Activated CD8-positive, alpha-beta memory T cell treated with anti-CD3 and anti-CD28 coated beads for 1 hour (primary cell): ENCODE measurements at places on chromosomes 16 and 17.
A peak's percentile ranks its signal among the peaks of the same experiment; 100 is the strongest.

GRCh38 chr17:27354051-27354490, 60.2 kb downstream of the WSB1 start:
- no peak for DNase-seq

- DNase-seq = no peak
Measured at GRCh38 chr16:69393898-69394849, 8.4 kb upstream of the TERF2 start.

GRCh38 chr16:47079860-47080259, 63.9 kb downstream of the NETO2 start:
- DNase-seq = no peak

GRCh38 chr16:49342336-49343265, 31.0 kb upstream of the C16orf78 start:
- no peak for DNase-seq

DNA sequence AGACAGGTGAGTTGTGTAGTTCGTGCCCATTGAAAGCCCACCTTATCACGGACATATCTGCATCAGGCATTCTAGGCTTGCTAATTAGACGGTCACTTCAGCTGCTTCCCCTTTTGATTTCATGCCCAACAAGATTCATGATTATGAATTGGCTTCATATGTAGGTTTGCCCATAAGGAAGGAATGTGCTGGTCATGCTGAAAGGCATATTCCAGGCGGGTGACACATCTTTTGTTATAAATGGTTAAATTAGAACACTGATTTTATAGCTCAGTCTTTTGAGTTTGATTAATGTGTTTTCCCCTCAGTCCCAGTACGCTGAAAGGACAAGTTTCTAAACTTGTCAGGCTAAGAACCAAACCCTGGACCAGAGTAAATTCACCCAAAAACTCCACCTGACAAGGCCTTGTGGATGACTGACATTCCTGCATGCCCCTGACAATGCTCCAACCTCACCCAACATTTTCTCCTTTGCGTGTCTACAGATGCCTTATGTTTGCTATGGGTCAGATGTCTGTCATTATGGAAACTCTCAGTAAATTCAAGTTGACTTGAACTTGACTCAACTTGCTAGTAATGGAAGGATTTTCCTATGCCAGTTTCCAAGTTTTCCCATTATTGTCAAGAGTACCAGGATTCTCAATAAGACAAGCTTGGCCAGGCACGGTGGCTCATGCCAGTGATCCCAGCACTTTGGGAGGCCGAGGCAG, 421.9 kb downstream of the PMP22 start:
- DNase-seq = no peak

GRCh38 chr17:74205274-74205673, 1.8 kb downstream of the RPL38 start:
- no peak for DNase-seq

DNA sequence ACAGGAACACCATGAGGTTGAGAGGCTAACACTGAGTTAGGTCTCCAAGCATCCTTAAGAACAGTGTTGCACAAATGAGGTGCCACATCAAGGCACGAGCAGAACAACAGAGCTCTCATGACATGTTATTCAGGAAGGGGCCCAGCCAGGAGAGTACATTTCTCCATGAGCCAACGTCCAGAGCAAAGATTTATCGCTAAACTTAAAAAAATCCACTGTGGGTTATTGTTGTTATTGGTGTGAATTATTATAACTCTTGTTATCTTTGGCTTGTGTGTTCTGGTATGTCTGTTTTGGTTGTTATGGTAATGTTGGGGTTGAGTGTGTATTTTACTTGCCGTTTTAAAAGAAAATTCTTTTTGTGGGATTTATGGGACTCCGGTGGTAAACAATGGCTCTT, 68.9 kb upstream of the MSI2 start:
- no peak for DNase-seq

- DNase-seq = no peak
Measured at GRCh38 chr17:72479113-72479512, 358.3 kb downstream of the SOX9 start.

DNA sequence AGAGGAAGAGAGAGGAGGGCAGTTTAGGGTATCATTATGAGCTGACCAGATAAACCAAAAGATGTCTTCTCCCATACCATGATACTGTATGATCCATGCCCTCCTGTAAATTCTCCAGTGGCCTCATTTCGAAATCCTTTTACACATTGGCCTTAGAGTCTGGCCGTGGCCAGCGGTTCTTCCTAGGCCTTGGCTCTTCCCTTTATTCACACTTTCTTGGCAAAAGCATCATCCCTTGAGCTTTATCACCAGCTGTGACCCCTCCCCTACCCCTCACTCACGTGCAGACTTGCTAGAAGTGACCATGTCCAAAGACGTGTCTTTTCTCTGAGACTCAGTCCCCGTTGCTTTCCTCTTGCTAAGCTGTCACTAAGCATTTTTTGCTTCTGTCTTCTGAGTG, 22.8 kb downstream of the KATNIP start:
- DNase-seq = no peak

- DNase-seq = no peak
Measured at GRCh38 chr17:82783498-82783897, 31.6 kb downstream of the TBCD start.

- no peak for DNase-seq
Measured at GRCh38 chr16:12186774-12187335, 210.3 kb downstream of the SNX29 start.

- DNase-seq = no peak
Measured at GRCh38 chr16:16067127-16067526, 117.7 kb downstream of the ABCC1 start.

- DNase-seq = no peak
Measured at GRCh38 chr17:77618731-77619130, 339.8 kb upstream of the TNRC6C start.

- peak; percentile 69 for DNase-seq
Measured at GRCh38 chr17:63697341-63698286, 2.3 kb downstream of the LIMD2 start.

DNA sequence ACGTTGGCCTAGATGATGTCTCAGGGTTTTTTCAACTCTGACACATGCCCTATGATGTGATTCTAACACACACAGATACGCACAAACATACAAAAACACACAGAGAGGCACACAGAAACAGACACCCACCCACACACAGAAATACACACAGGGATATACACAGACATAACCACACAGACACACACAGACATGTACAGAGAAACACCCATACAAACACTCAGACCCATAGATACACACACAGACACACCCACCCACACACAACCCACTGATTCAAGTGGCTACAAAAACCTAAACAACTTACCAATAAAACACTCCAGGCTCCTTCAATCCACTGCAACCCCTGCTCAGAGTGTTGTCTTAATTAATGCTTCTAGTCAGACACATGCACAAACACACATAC, 244.6 kb upstream of the CCL2 start:
- no peak for DNase-seq

GRCh38 chr17:43962479-43962878, 8.7 kb upstream of the PYY start:
- DNase-seq = no peak

GRCh38 chr17:2693561-2694380, 17.8 kb downstream of the CLUH start:
- no peak for DNase-seq

DNA sequence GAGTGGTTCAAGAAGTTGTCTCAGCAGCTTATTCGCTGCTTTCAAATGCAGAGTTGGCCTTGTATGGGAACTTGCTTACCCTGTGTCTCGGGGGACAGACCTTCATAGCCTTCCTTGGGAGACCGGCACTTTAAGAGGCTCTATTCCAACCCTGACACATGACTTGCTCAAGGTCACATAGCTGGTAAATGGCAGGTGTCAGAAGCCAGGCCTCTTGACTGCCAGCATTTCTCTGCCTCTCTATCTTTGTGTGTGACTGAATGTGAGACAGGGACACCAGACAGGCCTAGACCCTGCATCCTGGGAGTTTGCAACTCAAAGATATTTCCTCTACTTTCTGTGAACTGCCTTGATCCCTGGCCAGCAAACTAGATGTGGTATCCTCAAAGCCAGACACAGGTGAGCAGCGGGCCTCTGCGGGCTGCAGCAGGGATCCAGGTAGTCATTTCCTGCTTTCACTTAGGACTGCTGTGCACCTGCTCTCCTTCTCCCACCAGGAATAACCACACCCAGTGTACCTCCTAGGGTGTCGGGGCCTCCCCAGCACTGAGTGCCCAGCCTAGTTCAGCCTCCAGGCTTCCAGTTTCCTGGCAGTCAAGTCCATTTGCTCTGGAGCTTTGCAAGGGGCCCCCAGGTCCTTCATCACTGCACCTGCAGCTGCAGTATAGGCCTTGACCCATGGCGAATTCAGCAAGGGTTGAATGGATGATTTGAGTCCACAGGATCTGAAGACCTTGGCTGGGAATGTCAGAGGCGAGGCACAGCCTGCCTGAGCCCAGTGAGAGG, 116.6 kb upstream of the TNRC6C start:
- DNase-seq = no peak

DNA sequence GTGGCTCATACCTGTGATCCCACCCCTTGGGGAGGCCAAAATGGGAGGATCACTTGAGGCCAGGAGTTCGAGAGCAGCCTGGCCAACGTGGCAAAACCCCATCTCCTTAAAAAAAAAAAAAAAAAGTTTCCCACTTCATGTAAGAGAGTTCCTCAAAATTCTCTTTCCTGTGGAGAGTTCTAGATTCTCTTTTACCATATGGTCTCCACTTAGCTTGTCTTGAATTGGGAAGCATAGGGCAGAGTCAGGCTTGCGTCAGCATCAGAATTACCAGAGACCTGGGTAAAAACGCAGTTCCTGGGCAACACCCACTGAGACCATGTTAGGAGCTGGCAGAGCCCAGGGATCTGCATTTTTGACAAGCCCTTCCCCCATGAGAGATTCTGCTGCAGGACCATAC, 158.4 kb downstream of the CCDC182 start:
- no peak for DNase-seq

- no peak for DNase-seq
Measured at GRCh38 chr17:43758497-43759174, at the start of gene SOST. TSS of gene SOST (minus strand) at chr17:43758791. CDS start at chr17:43758741, 50 bp downstream.

- DNase-seq = no peak
Measured at GRCh38 chr17:78734793-78735641, 47.1 kb downstream of the CYTH1 start.

- DNase-seq = no peak
Measured at GRCh38 chr17:60095830-60096229, 17.1 kb upstream of the HEATR6 start.

DNA sequence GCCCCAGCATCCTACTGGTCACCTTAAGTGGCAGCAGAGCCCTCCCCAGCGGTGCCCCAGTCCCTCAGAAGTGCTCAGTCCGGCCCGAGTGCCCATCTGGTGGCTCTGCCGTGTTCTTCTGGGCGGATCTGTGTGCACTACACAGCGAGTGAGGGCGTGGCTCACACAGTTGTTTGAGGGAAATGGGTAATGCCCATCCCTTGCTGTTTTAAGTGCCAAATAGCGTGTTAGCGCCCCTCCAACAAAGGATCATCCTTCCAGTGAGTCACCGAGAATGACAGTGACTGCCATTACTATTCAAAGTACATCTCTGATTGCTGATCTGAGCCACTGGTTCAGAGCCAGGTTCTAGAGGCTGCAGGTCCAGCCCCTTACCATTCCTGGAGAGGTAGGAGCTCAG, 152.0 kb downstream of the LGALS9B start:
- no peak for DNase-seq

- no peak for DNase-seq
Measured at GRCh38 chr17:2058586-2059546, 4.0 kb downstream of the HIC1 start.

DNA sequence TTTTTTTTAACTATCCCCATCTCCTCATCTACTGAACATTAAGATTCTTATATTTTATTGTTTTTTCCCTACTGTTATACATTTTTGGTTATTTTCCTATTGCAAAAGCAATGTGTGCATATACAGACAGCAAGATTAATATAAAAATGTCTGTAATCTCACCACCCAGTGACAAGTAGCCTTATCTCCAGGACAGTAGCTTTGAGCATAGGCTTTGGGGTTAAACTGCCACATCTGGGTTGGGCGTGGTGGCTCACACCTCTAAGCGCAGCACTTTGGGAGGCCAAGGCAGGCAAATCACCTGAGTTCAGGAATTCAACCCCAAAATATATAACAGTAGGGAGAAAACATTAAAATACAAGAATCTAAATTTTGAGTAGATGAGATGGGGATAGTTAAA, 27.4 kb upstream of the SSTR2 start:
- no peak for DNase-seq

GRCh38 chr17:804541-805435, 22.6 kb downstream of the MRM3 start:
- DNase-seq = no peak

GRCh38 chr17:56320443-56320842, 167.2 kb downstream of the ANKFN1 start:
- no peak for DNase-seq

GRCh38 chr17:64103391-64104364, 26.3 kb downstream of the ERN1 start:
- no peak for DNase-seq

DNA sequence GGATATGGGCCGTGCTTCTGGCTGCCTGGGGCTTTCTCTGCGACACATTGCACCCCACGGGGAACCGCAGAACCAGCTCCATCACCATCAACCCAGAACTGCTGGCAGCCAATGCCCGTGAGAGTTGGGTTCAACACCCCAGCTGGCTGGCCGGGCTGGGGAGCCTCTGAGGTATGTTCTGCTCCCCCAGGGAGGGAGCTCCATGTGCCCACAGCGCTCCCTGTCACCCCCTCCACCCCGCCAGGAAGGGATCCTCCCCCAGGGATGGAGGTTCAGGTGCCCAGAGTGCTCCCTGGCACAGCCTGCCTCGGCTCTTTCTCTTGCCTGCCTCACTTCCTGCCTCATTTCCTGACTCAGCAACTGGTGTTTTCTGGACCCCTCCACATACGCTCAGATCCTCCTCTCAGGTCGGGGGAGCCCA, 24.2 kb upstream of the MPRIP start:
- no peak for DNase-seq

GRCh38 chr16:4378161-4378666, 6.6 kb downstream of the VASN start:
- DNase-seq = no peak

- DNase-seq = no peak
Measured at GRCh38 chr17:40453881-40454612, 10.8 kb downstream of the IGFBP4 start.

DNA sequence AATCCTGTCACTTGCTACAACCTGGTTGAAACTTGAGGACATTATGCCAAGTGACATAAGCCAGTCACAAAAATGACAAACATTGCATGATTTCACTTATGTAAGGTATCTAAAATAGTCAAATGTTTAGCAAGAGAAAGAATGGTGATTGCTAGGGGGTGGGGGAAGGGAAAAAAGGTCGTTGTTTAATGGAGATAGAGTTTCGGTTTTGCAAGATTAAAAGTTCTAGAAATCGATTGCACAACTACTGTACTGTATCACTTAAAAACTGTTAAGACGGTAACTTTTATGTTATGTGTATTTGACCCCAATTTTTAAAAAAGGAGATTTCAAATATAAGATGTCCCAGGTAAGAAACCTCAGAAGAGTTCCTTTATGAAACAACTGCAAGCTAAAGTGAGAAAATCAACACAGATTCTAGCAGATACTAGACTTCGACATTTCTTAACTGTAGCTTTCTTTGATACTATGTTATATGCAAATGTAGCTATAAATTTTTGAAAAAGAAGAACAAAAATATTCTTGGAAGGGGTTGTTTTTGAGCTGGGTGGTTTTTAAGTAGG, 5.9 kb downstream of the MEOX1 start:
- no peak for DNase-seq

- DNase-seq = no peak
Measured at GRCh38 chr16:56357241-56357764, 68.0 kb downstream of the AMFR start.

GRCh38 chr17:82457073-82457928, 1.2 kb upstream of the NARF start:
- no peak for DNase-seq

GRCh38 chr17:76558198-76559095, 18.6 kb downstream of the PRCD start:
- no peak for DNase-seq
